Femur (tissue), 1 donor: ENCODE measurements at places on chromosomes 13 and 19.
A peak's percentile ranks its signal among the peaks of the same experiment; 100 is the strongest.

DNA sequence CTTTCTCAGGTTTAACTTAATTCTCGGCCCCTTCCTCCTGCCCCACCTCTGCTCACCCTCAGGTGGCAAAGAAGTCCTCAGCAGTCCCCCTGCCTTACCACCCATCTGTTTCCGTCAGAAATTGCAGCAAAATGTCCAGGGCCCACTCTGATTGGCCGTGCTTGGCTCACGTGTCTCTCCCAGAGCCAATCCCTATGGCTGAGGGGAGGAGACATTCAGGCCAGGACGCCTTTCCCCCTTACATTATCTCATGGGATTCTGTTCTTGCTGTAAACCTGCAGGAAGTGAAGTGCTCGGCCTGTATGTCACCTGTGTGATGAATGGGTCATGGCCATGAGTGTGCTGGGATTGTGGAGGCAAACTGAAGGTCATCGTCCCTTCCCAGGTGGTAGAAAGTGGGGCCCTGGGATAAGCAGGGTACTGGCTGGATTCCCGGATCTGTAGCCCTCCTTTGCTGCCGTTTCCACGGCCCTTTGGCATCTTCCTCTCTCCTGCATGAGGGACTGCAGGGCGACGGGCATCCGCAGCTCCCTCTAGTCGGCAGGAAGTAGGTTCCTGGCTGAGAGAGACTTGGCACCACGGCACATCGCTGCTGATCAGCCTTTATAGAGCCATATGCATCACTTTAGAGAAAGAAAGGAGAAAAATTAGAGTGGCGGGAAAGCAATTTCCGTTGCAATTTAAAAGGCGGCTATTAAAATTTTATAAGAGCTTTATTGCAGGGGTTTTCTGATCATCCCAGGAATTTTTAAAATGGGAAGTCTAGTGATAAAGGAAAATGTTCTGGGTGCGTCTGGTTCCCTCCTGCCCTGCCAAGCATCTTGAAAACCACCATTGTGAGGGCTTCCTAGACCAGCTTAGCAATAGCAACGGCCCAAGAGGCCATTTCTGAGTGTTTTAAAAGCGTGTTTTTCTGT is 118.2 kb downstream of the SIPA1L3 start:
- DNase-seq, result no peak

DNA sequence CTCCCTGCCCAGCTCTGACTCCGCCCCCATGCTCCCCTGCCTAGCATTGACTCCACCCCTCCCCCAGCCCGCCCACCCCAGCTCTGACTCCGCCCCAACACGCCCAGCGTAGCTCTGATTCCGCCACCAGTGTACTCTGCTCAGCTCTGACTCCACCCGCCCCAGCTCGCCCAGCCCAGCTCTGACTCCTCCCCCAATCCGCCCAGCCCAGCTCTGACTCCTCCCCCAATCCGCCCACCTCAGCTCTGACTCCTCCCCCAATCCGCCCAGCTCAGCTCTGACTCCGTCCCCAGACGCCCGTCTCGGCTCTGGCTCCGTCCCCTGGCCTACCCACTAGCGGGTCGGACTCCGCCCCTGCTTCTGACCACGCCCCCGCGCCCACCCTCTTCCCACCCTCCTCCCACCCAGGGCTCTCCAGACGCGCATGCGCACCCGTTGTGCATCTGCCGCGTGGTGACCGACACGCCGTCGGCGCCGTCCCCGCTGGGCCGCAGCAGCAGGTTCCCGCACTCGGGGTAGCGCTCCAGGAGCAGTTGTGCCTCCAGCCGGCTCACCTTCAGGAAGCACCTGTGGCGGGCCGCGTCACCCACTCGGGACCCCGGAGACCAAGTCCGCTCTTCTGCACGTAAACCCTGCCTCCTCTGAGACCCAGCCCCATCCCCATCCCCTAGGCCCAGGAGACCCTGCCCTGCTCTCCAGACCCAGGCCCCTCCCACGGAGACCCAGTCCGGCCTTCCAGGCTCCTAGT is 10.2 kb downstream of the STAP2 start:
- DNase-seq, result peak; percentile 98

DNA sequence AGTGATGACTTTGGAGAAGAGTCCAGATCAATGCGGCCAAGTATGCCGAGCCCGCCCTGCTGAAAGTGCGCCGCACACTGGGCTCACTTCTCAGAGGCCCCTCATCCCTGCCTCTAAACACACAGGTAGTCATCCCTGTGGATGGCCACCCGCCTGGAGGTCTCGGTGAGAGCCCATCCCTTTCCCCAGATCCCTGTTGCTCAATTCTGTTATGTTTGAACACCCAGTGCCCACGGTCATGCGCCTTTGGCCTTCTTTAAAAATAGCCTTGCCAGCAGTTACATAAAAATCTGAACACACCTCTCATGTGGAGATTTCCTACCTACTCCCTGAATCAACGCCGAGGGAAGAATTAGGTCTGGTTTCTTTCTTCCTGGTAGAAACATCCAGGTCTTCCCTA is 11.9 kb downstream of the ELAVL1 start:
- no peak for DNase-seq

- DNase-seq, result no peak
Measured at GRCh38 chr19:11814700-11815035, 595 bp downstream of the ZNF440 start.

DNA sequence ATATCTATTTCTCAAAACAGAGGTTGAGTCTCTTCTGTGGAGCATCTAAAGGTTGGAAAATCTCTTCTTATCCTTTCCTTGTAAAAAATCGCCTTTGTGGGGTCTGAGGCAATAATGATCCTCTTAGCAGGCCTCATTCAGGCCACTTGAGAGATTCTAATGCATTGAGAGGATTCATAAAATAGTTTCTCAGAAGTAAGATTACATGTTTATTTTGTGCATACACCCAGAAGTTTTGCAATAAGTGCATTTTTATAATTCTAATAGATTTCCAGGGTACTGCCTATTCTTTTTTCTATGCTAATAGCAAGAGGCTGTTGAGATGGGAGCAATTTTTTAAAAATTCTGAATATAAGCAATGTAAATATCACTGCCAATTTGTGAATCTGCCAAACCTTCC is 342.2 kb upstream of the KLF12 start:
- DNase-seq, result no peak

GRCh38 chr19:53007606-53008005 is 6.1 kb upstream of the ERVV-1 start:
- no peak for DNase-seq

GRCh38 chr13:41488124-41488523 is 30.8 kb downstream of the RGCC start:
- no peak for DNase-seq

- DNase-seq, result peak; percentile 73
Measured at GRCh38 chr19:5048727-5049553, 80.0 kb downstream of the KDM4B start.

DNA sequence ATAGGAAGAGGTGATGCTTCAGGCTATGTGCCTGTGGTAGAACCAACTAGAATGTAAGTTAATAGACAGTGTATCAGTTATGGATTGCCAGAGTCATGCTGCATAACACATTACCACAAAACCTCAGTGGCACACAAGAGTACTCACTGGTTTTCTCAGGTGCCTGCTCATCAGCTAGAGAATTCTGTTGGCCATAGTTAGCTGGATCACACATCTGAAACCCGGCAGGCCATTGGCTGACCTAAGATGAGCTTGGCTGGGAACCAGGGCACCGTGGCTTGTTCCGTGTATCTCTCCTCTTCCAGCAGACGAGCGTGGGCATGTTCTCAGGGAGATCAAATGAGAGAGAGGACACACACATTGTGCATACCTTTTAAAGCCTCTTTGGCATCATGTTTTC is 76.7 kb downstream of the TEX26 start:
- DNase-seq, result no peak

DNA sequence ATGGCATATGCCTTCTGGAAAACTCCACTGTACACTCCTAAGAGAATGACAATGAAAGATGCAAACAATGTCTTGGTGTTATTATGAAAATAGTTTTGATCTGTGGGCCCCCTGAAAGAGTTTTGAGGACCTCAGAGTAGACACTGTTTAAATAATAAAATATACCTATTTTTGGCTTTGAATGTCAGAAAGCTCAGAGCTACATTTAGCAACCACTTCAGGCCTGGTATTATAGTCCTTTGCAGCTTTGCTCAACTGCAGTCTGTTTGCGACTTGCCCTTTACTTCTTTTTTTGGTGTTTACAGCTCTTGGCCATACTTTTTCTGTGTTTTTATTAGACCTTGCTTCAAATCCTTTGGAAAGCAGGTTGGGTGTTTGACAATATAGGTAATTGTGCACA is 5.8 kb upstream of the UBE2L5 start:
- DNase-seq, result no peak

DNA sequence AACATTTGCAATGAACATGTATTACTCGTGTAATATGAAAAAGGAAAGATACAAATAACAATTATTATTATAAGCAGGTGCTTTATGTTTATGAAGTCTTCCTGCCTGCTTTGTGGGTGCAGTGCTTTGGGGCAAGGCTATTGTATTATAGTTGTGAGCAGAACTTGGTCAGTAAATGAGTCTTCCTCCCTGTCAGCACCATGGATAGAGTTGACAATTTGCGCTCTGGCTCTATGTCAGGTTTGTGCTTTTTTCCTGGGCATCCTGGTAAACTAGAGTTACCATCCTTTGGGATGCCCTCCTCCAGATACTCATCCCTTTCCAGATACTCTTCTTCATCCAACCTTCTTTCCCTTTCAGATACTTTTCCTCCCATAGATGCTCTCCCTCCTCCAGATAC is 19.6 kb downstream of the ERICH6B start:
- no peak for DNase-seq

GRCh38 chr13:111399776-111400538 is 79.5 kb downstream of the TEX29 start:
- DNase-seq, result no peak

- no peak for DNase-seq
Measured at GRCh38 chr13:73057284-73058063, 1.3 kb upstream of the KLF5 start.

- DNase-seq, result no peak
Measured at GRCh38 chr19:17843292-17843827, 4.4 kb downstream of the JAK3 start.

- peak; percentile 78 for DNase-seq
Measured at GRCh38 chr19:6103217-6103644, 7.1 kb downstream of the RFX2 start.

- DNase-seq, result no peak
Measured at GRCh38 chr13:80166352-80166751, 174.6 kb downstream of the SPRY2 start.

DNA sequence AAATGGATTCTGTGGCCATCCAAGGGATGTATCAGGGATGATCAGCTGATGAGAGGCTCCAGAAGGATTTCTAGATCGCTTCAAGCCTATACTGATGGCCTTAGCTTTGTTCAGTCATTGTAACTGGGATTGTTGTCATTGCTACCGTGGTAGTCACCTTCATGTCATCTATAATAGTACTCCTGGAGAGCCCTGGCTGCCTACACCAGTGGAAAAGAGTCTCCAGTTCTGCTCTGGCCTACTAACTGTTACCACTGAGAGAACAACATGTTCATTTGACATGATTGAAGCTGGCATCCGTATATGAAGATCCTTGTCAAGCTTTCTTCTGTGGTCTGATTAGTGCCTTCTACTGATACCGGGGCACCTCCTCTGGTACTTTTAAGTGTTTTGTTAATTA is 131.3 kb downstream of the B3GLCT start:
- DNase-seq, result no peak

GRCh38 chr19:49492573-49493405 is 3.4 kb upstream of the RPS11 start:
- DNase-seq, result no peak

- no peak for DNase-seq
Measured at GRCh38 chr13:111847964-111848363, 219.0 kb upstream of the SOX1 start.

DNA sequence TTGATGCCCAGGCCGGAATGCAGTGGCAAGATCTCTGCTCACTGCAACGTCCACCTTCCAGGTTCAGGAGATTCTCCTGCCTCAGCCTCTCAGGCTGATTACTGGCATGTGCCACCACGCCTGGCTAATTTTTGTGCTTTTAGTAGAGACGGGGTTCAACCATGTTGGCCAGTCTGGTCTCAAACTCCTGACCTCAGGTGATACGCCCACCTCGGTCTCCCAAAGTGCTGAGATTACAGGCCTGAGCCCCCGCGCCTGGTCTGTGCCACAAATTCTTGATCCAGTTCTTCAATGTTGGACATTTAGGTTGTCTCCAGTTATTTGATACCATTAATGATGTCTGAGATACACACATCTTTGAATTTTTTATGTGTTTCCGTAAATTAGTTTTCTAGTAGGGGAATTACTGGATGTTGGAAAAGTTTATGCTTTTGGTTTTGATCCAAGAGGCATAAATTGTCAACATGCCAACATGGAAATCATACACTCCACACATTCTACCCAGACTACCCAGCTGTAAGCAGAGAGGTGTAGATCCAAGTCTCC is 525 bp upstream of the COG3 start:
- DNase-seq, result no peak

DNA sequence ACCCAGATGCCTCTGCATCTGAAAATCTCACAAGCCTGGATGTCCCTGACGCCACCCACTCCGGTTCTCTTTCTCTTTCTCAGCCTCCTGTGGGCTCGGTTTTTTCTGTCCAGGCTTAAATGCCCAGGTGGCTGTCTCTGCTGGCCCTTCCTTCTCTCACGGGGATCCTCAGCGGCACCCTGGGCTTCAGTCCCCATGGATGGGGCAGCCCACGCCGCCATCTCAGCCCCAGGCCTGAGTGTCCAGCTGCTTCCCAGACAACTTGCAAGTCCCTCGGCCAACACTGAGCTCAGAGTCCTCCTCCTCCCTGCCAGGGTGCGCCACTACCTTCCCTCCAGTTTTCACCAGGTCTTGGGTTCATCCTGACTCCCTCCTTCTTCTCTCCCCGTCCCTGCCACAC is 6.4 kb downstream of the FBN3 start:
- DNase-seq, result no peak

GRCh38 chr13:59345311-59345710 is 818.4 kb downstream of the DIAPH3 start:
- peak; percentile 23 for DNase-seq

GRCh38 chr19:33426621-33427361 is 53.3 kb downstream of the CEBPG start:
- DNase-seq, result no peak

DNA sequence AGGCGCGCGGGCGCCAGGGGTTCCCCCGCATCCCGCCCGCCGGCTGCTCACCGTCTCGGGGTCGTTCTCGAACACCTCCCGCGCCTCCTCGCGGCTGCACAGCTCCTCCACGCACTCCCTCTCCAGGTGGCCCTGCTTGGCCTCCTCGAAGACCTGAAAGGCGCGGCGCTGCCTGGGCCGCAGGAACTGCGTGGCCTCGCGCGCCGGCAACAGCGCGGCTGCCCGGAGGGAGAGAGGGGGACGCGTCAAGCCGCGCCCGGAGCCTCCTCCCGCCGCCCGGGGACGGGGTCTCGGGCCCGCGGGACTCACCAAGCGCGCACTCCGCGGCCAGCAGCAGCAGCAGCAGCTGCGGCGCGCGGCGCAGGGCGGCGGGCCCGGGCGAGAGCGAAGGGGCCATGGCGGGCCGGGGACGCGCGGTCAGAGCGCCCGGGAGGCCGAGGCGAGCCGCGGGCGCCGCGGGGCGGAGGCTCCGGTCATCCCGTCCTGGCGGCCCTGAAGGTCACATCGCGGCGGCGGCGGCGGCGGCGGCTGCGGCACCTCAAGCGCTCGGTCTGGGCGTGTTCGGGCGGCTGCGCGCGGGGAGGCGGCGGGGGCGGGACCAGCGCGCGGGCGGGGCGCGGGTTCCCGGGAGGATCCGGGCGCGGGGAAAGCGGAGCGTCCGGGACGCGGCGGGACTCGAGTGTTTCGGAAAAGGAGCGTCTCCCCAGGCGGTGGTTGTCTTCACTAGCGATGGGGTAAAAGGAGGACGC is at the start of gene GAS6:
Gene GAS6 (minus strand): TSS at position 553 of the 749 bp plus-strand sequence. CDS start 156 bp downstream, at position 397.
- no peak for DNase-seq

GRCh38 chr19:29872224-29872731 is 60.5 kb downstream of the CCNE1 start:
- DNase-seq, result no peak
